ENCODE measurements at places on chromosomes 2 and 18.
A peak's percentile ranks its signal among the peaks of the same experiment; 100 is the strongest.

GRCh38 chr2:14292964-14293363 is 339.6 kb upstream of the LRATD1 start:
- DNase-seq: no peak

GRCh38 chr2:219759801-219760200 is 132.4 kb downstream of the SLC4A3 start:
- DNase-seq: no peak

- no peak for DNase-seq
Measured at GRCh38 chr18:63730773-63731172, 28.0 kb downstream of the SERPINB11 start.

GRCh38 chr2:133952896-133953295 is 301.0 kb upstream of the MGAT5 start:
- no peak for DNase-seq

DNA sequence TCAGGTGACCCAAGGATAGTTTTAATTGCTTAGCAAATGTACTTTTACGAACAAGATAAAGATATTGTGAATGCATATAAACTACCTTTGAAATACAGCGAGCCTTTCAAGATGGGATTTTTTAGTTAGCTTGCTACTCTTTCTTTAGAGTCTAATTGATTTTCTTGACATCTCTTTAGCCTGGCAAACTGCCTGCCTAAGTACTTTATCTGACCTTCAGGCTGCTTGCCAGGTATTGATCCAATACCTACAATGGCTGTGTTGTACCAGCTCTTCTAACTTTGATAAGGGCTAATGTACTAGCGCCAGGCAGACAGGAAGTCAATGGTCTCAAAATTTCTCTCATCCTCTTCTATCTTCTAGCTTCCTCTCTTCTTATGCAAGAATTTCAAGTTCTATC is 414.4 kb upstream of the ACVR2A start:
- no peak for DNase-seq

GRCh38 chr18:47203626-47204464 is 27.7 kb upstream of the IER3IP1 start:
- DNase-seq: no peak

GRCh38 chr18:9055185-9055584 is 47.3 kb upstream of the NDUFV2 start:
- DNase-seq: no peak

DNA sequence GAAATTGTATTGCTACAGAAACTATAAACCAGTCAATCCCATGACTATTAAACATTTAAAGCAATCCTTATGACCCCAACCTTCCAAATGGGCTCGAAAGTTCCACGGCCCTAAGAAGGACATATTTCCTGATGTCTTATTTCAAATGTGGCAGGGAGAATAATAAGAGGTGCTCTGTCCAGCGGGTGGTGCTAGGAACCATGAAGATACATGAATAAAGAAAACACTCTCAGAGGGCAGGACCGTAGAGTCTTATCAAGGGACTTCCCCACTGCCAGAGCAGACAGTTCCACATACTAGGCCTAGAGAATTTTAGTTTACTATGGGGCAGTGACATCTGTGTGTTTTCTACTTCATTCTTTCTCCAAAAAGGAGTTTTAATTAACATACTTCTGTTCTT is 187.1 kb upstream of the PIK3C3 start:
- no peak for DNase-seq

DNA sequence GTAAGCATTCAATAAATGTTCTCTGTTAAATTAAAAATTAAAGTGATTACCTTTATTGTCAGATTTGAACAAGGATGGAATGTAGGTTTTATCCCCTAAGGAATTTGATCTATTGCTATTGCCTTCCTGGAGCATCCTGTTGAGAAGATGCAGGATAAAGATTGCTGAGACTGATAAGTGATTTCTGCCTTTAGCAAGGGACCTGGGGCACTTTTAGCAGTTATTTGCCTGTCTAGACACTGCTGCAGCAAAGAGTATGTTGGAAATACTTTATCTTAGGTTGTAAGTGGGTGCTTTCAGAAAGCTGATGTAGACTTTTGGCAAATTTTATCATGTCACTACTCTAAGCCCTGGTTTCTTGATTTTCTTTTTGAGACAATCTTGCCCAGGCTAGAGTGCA is 69.5 kb downstream of the FAM117B start:
- no peak for DNase-seq

GRCh38 chr2:176432434-176432833 is 163.2 kb downstream of the MTX2 start:
- no peak for DNase-seq

DNA sequence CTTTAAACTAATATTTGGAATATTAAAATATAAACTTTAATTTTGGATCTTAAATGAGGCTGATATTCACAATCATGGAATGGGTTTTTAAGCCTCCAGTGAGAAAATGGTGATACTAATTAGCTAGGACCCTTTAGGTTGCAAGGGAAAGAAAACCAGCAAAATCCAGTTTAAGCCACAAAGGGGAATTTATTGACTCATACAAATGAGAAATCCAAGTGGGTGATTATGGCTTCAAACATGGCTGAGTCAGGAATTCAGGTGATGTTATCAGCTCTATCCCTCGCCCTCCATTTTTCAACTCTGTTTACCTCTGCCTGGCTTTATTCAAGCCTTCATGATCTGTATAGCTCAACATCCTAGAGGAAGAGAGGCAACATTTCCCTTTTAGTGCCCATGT is 75.3 kb upstream of the DLX2 start:
- DNase-seq: no peak

- no peak for DNase-seq
Measured at GRCh38 chr2:20451000-20451290, 4.1 kb downstream of the RHOB start.

GRCh38 chr2:62284980-62285379 is 89.1 kb downstream of the B3GNT2 start:
- no peak for DNase-seq

- peak; percentile 61 for DNase-seq
Measured at GRCh38 chr2:224069172-224069571, 30.1 kb upstream of the SERPINE2 start.

GRCh38 chr2:196315388-196316049 is 144.1 kb upstream of the STK17B start:
- no peak for DNase-seq

- DNase-seq: no peak
Measured at GRCh38 chr2:128623776-128624761, 305.4 kb upstream of the HS6ST1 start.

DNA sequence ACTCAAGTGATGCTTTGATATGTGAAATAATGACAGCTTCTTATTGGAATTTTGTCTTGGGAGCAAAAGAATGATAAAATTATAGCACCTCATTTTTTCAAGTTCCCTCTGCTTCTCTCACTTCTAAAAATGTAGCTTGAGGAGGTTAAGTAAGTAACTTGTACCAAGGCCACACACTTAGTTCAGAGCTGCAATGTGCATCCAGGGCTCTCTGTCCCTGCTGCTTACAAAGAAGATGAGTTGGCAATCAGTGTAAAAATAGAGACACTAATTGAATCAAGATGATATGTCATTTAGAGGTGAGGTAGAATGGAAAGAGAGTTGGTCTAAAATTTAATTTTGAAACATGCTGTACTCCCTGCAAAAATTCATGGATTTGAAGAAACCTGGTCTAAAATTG is 312.0 kb upstream of the TNP1 start:
- no peak for DNase-seq

GRCh38 chr2:62826141-62826540 is 120.6 kb downstream of the EHBP1 start:
- DNase-seq: no peak

- DNase-seq: no peak
Measured at GRCh38 chr2:526918-527317, 150.3 kb downstream of the TMEM18 start.

DNA sequence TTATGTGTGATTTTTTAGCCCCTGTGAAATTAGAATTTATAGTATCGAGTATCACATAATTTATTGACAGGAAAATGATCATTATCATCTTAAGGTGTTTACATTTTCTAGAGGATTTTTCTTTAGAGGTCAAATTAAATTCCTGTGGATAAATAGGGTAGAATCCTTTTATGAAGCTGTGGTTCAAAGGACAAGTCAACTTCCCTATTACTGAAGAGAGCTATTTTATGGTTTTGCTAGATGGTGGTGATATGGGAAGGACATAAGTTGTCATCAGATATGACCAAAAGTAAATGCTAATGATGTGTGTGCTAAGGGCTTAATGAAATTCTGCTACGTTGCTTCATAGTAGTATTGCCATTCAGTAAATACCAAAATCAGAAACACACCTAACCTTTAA is 80.1 kb downstream of the EML4 start:
- DNase-seq: no peak

DNA sequence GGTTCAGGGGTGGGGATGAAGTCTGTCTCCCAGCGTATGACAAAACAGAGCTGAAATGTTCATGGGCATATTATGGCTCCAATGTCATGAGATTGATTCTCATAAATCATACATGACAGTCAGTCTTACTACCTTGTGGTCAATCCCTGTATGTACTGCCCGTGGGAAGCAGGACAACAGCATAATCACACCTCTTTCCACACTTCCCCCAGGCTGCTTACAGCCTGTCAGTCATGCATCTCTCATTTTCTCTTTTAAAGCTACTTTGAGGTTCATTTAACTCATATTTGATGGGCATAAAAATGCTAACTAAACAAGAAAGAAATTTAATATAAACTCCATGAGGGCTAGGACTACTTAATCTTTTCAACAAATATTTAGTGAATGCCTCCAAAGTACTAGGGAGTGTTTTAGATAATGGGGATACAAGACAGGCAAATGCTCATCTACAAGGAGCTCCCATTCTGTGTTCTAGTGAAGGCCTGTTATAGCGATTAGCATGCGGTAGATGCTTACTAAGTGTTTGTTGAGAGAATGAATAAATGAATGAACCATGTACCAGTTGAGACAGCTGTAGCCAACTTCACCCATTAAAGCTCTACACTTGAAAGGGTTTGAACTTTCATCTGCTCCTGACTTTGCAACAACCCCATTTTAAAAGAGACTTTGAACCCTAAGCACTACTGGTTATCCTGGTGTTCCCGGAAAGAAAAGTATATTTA is 89.1 kb downstream of the ALPK2 start:
- DNase-seq: no peak

DNA sequence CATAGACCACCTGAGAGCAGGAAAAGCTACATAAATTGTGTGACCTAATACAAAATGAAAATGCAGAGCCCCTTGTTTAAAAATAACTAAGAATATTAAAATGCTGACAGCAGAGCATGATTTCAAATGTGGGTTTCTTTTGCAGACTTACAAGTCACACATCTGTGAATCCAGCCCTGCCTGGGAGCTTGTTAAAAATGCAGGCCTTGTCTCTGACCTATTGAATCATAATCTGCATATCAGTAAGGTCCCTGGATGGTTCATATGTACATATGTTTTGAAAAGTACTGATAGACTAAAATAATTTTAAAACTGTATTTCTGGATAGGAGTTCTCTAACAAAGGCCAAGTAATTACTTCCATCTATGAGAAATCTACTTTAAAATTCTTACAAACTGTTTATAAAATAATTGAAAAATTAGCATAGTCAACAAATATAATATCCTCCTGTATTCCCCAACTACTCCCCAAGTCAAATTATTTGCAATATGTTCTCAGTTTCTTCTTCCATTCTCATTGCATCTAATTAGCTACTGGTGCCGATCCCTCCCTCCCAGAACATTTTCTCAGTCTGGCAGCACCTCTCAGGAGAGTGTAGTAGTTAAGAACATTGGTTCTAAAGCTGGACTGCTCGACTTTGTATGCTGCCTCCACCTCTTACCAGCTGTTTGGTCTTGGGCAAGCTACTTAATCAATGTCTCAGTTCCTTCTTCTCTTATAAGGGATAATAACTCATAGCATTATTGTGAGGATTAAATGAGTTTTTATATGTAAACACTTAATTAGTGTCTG is 1040.4 kb upstream of the CDH2 start:
- DNase-seq: no peak

- DNase-seq: no peak
Measured at GRCh38 chr18:57854726-57855125, 51.6 kb upstream of the ATP8B1 start.

DNA sequence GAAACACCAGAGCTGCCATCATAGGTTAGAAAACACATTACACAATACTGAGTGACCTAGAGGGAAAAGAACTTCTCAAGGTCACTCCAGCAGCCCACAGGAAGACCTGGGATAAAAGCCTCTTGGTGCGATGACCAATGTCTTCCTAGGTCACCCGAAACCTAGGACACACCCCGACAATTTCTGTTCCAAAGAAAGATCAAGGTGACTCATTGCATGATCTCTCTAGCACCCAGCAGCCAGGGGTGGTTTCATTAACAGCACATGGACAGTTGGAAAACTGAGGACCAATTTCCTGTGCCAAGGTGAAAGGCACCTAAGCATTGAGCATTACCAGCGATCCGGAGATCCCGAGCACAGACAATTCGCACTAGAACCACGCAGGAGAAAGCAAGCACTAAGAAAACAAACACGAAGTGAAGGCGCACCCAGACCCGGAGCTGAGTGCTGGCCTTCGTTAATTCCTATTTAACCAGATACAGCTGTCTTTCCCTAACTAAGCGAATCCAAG is 1.5 kb downstream of the CACNB4 start:
- DNase-seq: no peak

DNA sequence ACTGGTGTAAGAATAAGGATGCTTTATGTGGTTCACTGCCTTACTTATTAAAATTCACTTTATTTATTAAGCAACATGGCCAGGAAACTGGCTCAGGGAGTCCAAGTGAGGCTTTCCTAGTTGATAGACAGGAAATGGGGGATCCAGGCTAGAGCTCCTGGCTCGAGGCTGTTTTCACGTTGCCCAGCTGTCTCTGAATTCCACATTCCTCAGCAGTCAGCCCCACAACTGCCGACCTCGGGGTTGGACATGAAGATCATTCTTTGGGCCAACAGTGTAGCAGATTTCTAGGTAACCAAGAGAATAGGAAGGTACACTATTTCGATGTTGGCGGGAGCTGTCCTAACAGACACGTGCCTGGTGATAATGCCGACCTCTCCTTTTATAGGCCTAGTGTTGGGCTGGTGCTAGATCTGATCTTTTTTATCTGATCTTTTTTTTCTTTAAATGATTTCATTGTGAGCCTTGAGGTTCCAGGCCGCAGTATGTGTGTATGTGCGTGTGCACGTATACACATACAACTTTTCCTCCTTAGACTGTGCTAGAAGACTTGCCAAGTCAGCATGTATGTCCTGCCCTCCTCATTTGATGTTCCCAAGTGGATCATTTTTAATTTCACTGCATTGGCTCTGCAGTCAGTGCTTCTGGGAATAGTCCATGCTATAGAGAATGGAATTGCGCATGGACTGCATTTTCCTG is 103.5 kb downstream of the CABLES1 start:
- DNase-seq: no peak

- no peak for DNase-seq
Measured at GRCh38 chr2:506451-506850, 170.8 kb downstream of the TMEM18 start.

GRCh38 chr2:118148809-118149208 is 60.5 kb downstream of the INSIG2 start:
- DNase-seq: no peak

- peak; percentile 65 for DNase-seq
Measured at GRCh38 chr2:30230497-30231211, 680 bp upstream of the LBH start.

- DNase-seq: no peak
Measured at GRCh38 chr2:75166491-75166890, 32.8 kb downstream of the TACR1 start.
